ENCODE measurements at places on chromosomes 7 and 10. TPM values are rescaled to one million over a fixed set of nuclear protein-coding genes. Genes with fewer than 3 reads are reported as not detected.

GRCh38 chr10:48192881-48193450 is 81.5 kb downstream of the FRMPD2 start:
- H3K4me3 ChIP-seq, result no peak overlapping the region
- H3K36me3 ChIP-seq, result no peaks in the 10 kb centered on the region
- peaks cover 18% of the 10 kb centered on the region for H3K4me1 ChIP-seq
- no peak for DNase-seq
- no peak overlapping the region for H3K27ac ChIP-seq

DNA sequence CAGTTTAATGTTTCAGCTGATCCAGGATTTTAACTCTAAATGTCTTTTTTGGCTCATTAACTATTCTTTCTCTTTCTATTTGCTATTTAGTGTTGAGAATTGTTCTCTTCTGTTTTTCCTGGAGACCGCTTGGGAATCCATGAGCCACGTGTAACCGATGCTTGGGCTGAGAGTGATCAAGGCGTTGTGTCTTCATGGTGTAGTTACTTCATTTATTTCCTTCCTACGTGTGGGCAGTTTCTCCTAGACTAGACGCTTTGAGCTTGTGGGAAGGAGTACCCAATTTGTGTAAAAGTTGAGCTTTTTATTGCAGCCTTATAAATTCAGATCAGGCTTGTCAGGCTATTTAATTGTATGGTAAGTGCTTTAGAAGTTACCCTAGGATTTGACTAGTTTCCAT is 2.9 kb downstream of the EIF3B start:
- H3K27me3 ChIP-seq, result no peaks in the 10 kb centered on the region
- no peak overlapping the region for H3K27ac ChIP-seq
- H3K4me1 ChIP-seq, result peaks cover 21% of the 10 kb centered on the region
- no peak for DNase-seq

DNA sequence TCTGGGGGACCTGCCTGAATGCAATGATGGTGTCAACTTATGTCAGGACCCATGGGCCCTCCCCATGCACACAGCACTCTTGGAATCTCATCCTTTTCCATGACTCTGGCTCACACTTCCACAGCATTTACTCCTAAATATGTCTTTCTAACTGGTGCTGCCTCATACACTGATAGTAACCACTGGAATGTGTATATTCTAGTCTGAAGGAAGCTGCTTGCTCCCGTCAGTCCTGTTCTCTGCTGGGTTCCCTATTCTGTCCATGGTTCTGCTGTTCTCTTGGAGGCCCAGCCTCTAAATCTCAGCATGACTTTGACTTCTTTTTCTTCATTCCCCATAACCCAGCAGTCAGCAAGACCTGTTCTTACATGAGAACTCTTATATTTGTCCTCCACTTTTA is 1055.1 kb downstream of the KCNMA1 start:
- no peaks in the 10 kb centered on the region for H3K27me3 ChIP-seq
- peaks cover 3% of the 10 kb centered on the region for H3K4me1 ChIP-seq
- DNase-seq, result no peak
- no peak overlapping the region for H3K4me3 ChIP-seq

DNA sequence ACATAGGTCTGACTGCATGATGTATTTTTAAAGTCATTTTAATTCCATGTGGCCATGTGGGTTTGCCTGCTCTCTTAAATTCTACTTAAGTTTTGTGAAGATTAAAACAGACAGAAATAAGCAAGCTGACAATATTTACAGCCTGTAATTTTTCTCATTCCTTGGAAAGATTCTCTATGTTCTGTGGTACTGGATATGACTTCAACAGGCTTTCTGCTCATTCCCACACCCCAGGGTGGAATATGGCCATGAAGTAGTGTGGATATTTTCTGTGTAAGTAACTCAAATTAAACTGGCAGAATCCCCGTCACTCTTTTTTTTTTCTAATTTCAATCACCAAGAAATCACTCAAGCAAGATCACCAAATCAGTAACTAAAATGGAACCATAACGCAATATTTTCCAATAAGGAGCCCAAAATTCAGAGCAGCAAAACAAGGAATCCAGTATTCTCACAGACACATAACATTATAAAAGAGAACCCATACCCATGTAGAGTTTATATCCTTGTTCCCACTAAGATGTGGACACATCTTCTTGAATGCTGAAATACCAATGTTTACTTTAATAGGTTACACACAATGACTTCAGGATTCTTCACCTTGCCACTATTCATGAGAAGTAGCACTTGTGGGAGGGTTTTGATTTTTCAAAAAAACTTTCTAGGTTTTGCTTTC is 5.7 kb downstream of the HOXA5 start:
- peaks cover 97% of the 10 kb centered on the region for H3K27me3 ChIP-seq
- peaks cover 15% of the 10 kb centered on the region for H3K4me1 ChIP-seq
- no peak for DNase-seq
- H3K36me3 ChIP-seq, result no peaks in the 10 kb centered on the region

- DNase-seq, result peak; percentile 56
- H3K27ac ChIP-seq, result no peak overlapping the region
- no peaks in the 10 kb centered on the region for H3K36me3 ChIP-seq
- no peak overlapping the region for H3K4me3 ChIP-seq
These were observed 1.5 kb downstream of the IL6 start for GRCh38 chr7:22728401-22729029.

DNA sequence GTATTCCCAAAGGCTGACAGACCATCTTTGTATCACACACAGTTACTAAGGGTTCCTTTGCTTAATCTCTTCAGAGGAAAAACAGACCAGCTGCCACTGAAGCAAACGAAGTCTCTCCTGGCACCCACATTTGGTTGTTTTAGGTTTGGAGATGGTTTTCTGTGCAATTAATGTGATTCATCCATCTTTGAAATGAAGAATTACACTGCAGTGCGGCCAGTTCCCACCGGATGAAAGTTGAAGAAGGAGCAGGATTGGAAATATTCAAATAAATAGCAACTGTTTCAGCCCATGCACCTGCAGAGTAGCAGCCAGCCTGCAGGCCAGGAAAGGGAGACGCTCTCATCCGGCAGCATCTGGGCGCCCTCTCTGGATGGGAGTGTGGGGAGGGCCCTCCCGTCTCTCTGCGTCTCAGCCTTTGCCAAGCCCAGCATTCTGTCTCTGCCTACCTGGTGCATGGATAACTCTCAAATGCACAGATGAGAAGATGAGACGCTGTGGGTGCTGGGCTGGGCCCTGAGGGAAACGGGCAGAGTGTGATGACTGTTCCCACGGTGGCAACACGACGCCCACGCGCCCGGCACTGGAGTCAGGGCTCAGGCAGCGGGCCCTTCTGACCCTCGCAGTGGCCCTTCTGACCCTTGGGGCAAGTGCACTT is 214.0 kb downstream of the PTPRN2 start:
- H3K4me3 ChIP-seq, result no peak overlapping the region
- H3K27me3 ChIP-seq, result no peaks in the 10 kb centered on the region
- no peak overlapping the region for H3K27ac ChIP-seq
- H3K4me1 ChIP-seq, result peaks cover 6% of the 10 kb centered on the region
- no peak for DNase-seq
- no peaks in the 10 kb centered on the region for H3K36me3 ChIP-seq

DNA sequence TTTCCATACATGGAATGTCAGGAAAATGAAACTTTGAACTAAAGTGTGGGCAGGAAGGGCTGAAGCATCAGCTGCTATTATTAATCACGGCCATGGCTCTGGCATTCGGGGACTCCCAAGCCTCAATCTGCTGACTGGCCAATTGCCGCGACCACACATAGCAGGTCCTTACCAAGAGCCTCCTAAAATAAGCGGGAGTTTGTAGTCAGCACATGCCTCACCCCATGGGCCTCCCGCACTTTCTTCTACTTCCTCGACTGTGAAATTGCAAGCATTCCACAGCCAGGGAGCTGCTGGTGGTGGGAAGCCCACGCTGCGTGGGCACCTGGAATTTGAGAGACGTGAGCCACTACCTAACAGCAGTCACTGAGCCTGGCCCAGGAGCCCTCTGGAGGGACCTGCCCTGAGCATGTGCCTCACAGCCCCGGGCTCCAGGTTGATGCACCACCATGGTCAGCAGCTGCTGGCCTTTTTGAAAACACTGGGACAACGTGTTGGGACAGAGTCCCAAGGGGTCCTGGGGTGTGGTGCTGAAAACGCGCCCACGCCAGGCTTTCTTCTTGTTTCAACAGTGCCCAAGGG is 211.4 kb downstream of the TNS3 start:
- no peak for DNase-seq
- peaks cover 6% of the 10 kb centered on the region for H3K4me1 ChIP-seq
- H3K4me3 ChIP-seq, result no peak overlapping the region

- H3K36me3 ChIP-seq, result no peaks in the 10 kb centered on the region
- peaks cover 13% of the 10 kb centered on the region for H3K4me1 ChIP-seq
- H3K27me3 ChIP-seq, result no peaks in the 10 kb centered on the region
- peak overlapping the region; percentile 64 for H3K4me3 ChIP-seq
- DNase-seq, result peak; percentile 56
- H3K27ac ChIP-seq, result peak overlapping the region; percentile 95
These were observed 132.1 kb downstream of the NRBF2 start for GRCh38 chr10:63265222-63265617.

DNA sequence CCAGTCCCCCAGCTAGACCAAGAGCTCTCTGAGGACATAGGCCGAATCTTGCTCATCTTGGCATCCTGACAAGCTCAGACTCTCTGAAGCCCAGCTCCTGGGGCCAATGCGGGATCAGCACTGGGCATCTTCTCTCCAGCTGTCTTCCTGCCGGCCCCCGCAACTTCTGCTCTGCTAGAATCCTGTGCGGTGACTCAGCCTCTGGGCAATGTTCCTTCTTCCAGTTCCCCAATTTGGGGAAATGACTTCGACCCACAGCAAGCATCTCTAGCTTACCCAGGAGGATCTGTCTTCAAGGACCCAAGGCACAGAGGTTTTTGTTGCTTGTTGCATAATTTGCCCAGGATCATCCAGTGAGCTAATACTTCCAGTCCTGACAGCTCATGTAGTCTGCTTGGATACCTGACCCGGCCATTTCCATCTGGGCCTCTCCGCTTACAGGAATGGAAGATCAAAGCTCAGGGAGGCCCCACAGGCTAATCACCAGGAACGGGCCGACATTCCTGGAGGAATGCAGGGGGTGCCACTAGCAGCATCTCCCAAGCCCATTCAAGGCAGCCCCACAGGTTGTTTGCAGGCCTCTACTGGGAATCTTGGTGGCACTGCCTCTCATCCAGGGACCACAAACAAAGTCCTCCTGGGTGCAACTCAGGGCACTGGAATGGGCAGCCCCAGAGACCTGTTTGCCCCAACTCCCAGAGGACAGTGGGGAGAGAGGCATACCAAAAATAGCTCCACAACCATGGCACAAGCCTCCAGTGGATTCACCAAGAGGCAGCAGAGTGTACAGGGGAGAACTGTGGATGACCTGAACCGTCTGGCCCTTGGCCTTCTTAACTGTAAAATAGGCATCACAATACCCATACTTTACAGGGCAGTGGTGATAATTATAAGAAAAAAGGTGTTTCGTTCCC is 151.9 kb downstream of the NEURL1 start:
- H3K27ac ChIP-seq, result peak overlapping the region; percentile 44
- peaks cover 17% of the 10 kb centered on the region for H3K4me1 ChIP-seq
- peak; percentile 61 for DNase-seq
- H3K4me3 ChIP-seq, result no peak overlapping the region
- H3K36me3 ChIP-seq, result no peaks in the 10 kb centered on the region
- H3K27me3 ChIP-seq, result no peaks in the 10 kb centered on the region

- H3K27me3 ChIP-seq, result no peaks in the 10 kb centered on the region
- H3K4me1 ChIP-seq, result no peaks in the 10 kb centered on the region
- H3K36me3 ChIP-seq, result no peaks in the 10 kb centered on the region
- no peak overlapping the region for H3K27ac ChIP-seq
- DNase-seq, result no peak
These were observed 57.2 kb downstream of the ADAM12 start for GRCh38 chr10:126331101-126331500.

DNA sequence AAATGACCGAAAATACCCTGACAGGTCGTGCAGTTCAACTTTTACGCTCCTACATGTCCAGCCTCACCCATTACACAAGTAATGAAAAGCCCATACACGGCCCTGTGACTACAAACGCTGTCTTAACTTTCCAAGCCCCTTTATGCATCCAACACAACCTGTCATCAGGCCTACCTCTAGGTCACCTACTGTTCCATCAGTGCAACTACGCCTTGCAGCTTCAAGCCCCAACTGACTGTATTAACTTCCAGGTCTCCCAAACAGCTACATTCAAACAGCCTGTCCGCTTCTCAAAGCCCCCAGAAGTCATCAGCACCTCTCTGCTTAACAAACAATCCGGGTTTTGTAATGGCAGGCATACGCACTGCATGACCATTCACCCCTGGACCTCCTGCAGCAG is 19.2 kb downstream of the ZNF107 start:
- no peak overlapping the region for H3K4me3 ChIP-seq
- H3K27me3 ChIP-seq, result no peaks in the 10 kb centered on the region
- no peak overlapping the region for H3K27ac ChIP-seq
- H3K4me1 ChIP-seq, result no peaks in the 10 kb centered on the region

DNA sequence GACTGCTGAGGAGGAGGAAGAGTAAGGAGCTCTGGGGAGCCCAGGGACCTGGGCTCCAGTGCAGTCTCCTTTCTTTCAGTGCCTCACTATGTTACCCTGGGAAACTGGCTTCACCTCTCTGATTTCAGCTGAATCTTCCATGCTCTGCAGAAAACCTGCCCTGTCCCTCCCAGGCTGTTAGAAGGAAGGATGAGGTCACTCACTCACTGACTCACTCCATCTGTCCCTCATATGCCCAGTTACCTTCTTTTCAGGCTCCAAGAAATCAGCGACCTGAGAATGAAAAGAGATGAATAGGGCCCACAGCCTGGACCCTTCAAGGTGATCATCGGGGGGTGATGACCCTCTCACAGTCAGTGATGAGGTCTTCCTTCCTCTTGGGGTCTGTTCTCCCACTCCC is 481 bp downstream of the SFTPA2 start:
- no peaks in the 10 kb centered on the region for H3K36me3 ChIP-seq
- H3K4me3 ChIP-seq, result no peak overlapping the region
- no peak for DNase-seq
- H3K27me3 ChIP-seq, result no peaks in the 10 kb centered on the region

- H3K27me3 ChIP-seq, result no peaks in the 10 kb centered on the region
- no peak overlapping the region for H3K4me3 ChIP-seq
- no peak overlapping the region for H3K27ac ChIP-seq
These were observed 19.4 kb upstream of the LRRN3 start for GRCh38 chr7:111071556-111071955.

- H3K36me3 ChIP-seq, result no peaks in the 10 kb centered on the region
- H3K4me1 ChIP-seq, result no peaks in the 10 kb centered on the region
- no peaks in the 10 kb centered on the region for H3K27me3 ChIP-seq
- no peak for DNase-seq
These were observed 70.2 kb downstream of the PRTFDC1 start for GRCh38 chr10:24882047-24882698.

DNA sequence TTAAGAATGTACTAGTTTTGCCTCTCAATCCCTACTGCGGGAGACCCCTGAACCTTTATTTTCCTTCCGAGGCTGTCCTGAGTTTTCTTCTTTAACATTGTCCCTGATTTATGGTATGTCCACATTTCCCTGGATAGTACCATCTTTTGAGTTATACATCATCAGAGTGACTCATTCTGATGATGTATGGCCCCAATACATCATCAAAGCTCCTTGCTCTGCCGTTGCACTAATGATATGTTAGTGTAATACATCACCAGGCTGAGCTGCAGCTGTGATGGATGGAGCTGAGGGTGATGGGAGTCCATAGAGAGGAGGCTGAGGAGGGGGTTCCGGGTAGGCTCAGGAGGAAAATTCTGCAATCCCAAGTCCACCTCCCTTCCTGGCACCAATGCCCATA is 986.5 kb downstream of the KCNMA1 start:
- H3K27ac ChIP-seq, result peak overlapping the region; percentile 77
- no peak for DNase-seq
- no peaks in the 10 kb centered on the region for H3K36me3 ChIP-seq
- H3K4me3 ChIP-seq, result no peak overlapping the region

Gene NUB1
- 38.6 TPM for total RNA-seq

Gene CRTAC1
- 0.84 TPM for total RNA-seq

Gene VPS26A
- total RNA-seq, result 57.6 TPM

Gene TWIST1
- 23.2 TPM for total RNA-seq

Gene NME8
- total RNA-seq, result not detected

Gene UFSP1
- 3.9 TPM for total RNA-seq

Gene UCN3
- not detected for total RNA-seq

Gene PRSS37
- total RNA-seq, result not detected

Gene PRPF18
- 26.3 TPM for total RNA-seq
